CD4-positive, alpha-beta T cell treated with Interleukin-4 for 1 hour (primary cell): ENCODE measurements at places on chromosomes 6 and 20.
A peak's percentile ranks its signal among the peaks of the same experiment; 100 is the strongest.

DNA sequence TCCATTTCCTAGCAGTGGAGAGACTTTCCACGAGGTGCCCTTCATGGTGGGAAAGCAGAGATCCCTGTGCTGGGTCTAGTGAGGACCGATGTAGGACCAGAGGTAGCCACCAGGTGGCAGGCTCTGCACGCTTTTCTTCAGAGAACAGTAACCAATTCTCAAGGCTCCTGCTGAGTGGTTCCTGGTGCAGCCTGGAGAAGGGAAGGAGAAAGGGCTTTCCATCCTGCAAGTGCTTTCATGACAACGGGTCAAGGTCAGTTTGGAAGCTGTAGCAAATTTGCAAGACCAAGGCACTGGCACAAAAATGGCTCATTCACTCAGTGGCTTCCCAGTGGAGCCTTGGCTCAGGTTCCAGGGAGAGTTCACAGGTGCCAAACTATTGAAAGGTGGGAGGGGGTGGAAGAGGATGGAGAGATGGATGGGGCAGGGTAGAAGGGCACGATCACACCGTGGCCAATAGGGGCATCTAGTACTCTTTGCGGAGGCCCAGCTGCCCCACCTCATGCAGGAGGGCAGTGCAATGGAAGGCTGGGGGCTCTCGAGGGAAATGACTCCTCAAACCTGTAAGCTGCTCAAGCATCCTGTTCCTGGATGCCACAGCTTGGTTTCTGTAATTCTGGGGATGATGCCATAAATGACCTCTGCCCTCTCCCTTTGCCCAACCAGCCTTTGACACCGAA, 25.5 kb upstream of the KCNK16 start:
- DNase-seq, result peak; percentile 41

DNA sequence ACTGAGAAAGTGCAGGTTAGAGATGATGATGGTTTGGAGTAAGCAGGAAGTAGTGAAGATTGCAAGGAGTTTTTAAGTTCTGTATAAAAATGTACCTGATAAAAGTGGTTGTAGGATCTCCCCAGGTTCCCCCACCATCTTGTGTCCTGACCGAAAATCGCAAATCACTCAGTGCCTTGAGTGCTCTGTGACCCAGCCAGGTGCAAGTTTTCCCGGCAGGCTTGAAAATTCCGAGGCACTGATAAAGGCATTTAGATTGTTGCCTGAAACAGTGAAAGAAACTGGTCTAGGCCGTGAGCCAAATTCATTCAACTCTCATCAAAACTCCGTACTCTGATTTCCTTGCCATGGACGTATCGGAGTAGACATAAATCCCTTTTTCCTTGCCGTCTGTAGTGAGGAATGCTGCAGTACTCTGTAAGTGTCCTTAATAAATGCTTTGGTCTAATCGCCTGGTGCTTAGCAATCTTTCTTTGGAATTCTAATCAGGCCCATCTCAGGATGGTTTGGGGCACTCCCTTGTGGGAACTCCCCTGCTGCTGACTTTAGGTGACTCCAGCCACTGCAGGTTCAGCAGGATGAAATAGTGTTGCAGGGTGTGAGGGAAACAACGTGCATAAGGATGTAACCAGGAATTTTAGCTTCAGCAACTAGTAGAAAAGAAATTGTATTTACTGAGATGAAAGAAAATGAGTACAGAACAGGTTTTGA, 1199.8 kb upstream of the MAP3K7 start:
- DNase-seq, result no peak

- no peak for DNase-seq
Measured at GRCh38 chr6:127497410-127497809, 21.7 kb downstream of the MTCL3 start.

- DNase-seq, result no peak
Measured at GRCh38 chr6:123417535-123417934, 219.2 kb downstream of the TRDN start.

DNA sequence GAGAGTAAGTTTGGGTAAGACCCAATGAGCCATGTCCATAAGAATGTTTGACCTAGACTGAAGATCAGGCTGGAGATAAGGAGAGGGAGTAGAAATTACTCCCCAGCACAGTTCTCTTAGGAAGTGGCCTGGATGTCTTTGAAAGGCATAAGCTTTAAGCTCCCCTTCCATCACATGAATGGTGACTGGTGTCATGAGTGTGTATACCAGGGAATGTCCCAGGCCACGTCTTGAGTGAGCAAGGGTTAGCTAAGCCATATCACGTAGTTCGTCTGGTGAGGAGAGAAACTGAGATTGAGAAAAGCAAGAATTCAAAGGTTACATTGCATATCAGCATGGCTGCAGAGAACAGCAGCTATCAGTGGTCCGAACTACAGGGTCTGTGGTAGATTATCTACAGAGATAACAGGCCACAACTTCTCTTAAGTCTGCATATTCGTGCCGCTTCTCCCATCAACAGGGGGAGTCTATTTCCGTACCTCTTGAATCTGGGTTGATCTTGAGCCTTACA, 60.1 kb upstream of the BMP2 start:
- DNase-seq, result no peak

- DNase-seq, result no peak
Measured at GRCh38 chr6:39189915-39190544, 39.2 kb downstream of the KCNK5 start.

DNA sequence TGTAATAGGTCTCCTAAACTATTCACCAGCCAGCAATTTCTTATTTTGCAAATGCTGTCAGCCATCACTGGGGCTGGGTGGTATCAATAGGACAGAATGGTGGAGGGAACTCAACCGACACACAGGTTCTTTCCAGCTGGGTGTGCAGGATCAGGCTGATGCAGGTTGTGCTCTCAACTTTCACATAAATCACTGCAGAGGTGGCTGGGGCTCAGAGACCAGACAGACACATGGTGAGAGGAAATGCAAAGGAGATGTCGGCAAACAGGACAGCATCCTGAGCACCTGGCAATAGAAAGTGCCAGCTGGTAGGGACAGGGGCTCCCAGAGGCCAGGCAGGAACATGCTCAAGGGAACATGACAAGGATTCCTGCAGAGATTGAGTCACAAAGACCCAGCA, 254.9 kb downstream of the SOD2 start:
- DNase-seq, result no peak

GRCh38 chr6:14706378-14706929, 539.4 kb upstream of the JARID2 start:
- DNase-seq, result peak; percentile 45

GRCh38 chr20:47009784-47010183, 115.1 kb downstream of the EYA2 start:
- DNase-seq, result no peak

GRCh38 chr6:90765895-90766294, 179.0 kb upstream of the MAP3K7 start:
- no peak for DNase-seq

DNA sequence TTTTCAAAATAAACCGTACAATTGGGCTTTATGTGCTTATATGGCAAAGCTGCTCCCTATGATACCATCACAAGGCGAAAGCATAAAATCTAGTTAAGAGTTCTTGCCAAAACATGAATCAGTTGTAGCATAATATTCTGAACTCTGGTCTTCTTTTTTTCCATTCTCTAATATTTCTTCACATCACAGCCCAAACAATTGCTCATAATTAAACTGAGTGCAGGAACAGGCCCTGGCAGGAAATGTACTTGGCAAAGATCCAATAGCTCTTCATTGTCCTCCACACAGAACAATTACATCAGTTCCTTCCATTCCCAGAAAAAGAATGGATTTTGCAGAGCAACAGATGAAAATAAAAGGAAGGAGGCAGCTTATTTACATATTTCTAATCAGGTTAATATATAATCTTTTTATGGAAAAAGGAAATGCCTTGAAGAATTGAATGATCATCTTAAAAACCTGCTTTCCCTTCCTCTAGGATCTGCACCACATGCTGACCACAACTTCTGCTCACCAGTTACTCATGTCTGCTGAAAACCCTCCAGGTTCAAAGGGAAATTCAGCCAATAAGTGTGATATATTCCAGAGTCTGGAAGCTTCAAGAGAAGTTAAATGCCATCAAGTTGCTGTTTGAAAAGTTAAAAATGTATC, 123.3 kb upstream of the COL21A1 start:
- peak; percentile 0 for DNase-seq

- DNase-seq, result no peak
Measured at GRCh38 chr6:5141046-5141445, 55.9 kb downstream of the PPP1R3G start.

DNA sequence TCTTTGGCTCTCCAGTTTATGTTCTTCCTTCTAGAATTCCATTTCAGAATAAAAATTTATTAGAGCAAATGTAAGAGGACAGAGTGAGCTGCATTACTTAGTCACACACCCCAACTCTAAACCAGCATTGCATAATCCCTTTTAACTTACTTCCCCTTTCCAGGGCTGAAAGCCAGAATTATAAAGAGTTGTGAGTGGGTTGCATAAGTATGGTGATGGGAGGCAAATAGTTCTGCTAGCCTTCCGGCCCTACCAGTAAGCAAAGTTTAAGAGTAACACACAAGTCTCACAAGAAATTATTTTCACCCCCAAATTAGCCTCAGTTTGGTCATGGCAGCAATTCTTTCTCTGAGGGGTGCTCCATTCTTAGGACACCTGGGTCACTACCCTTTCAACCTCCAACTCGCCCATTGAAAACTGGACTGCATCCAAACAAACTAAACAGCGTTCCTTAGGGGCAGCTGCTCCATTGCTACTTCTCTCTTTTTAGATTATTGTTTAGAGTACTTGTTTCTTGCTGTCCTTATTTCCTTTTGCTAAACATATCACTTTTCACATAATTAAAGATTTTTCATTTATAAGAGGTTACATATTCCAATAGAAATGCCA, 1.6 kb downstream of the KIAA0408 start:
- peak; percentile 14 for DNase-seq

- DNase-seq, result no peak
Measured at GRCh38 chr6:163291622-163292021, 122.9 kb upstream of the QKI start.

GRCh38 chr6:49849213-49849907, 17.0 kb downstream of the CRISP1 start:
- DNase-seq, result peak; percentile 42

GRCh38 chr6:40925341-40925740, 113.7 kb downstream of the UNC5CL start:
- no peak for DNase-seq

GRCh38 chr6:116217069-116217468, 36.8 kb downstream of the TSPYL4 start:
- DNase-seq, result no peak

GRCh38 chr6:39218868-39219567, 10.3 kb downstream of the KCNK5 start:
- DNase-seq, result no peak

DNA sequence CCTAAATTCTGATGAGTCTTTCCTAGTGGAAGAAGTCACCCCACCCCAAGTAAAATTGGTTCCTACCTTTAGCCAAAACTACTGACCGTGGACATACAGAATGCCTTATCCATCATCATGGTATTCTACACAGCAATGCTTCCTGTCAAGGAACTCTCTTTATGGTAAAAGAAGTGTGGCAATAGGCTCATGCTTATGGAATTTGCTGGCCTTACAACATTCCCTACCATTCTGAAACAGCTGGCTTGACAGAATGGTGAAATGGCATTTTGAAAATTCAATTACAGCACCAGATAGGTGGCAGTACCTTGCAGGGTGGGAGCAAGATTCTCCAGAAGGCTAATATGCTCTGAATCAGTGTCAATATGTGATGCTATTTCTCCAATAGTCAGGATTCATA, 41.8 kb upstream of the BACH2 start:
- no peak for DNase-seq

GRCh38 chr6:36066817-36067216, 39.2 kb downstream of the MAPK14 start:
- no peak for DNase-seq

DNA sequence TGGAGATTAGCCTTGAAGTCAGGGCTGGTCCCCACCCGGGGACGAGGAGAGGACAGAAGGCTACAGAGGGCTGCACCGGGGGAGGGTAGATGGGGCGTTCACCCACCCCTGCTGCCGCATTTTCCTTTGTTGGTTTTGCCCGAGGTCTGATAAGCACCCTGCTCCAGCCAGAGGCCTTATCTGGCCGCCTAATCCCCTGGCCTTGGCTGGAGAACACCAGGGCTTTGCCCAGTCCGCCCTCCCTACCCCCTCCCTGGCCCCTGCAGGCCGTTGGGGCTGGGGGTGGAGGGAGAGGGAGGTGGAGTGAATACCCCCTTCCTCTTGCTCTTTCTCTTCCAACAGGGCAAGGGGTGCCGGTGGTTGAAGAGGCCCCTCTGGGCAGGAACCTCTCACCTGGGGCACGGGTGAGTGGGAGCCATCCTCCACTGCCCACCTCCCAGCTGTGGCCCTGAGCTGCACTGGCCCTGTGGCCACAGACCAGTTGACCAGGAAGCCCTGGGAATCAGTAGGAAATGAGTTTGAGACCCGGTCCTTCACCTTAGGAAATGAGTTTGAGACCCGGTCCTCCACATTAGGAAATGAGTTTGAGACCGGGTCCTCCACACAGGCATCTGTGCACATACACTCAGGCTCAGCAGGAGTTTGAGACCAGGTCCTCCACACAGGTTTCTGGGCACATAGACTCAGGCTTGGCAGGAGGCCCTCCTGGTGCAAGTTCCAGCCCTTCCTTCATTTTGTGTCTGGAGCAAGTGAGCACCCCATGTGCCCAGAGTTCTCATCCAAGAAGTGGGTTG, 12.0 kb upstream of the GATA5 start:
- DNase-seq, result no peak

- no peak for DNase-seq
Measured at GRCh38 chr6:31663961-31664789, 622 bp downstream of the GPANK1 start.
